ENCODE measurements at places on chromosomes 5 and 9.

GRCh38 chr5:132480546-132480892 is 10.1 kb downstream of the IRF1 start:
- no peak for DNase-seq

DNA sequence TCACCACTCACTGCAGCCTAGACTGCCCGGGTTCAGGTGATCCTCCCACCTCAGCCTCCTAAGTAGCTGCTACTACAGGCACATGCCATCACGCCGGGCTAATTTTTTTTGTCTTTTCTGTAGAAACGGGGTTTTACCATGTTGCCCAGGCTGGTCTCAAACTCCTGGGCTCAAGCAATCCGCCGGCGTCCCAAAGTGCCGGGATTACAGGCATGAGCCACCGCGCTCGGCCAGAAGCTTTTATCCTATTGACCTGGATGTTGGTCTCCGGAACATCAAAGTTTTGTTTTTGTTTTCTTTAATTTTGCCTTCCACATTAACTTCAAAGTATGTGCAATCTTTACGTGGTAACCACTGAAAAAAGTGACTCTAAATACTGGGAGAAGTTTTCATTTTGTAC is 42.4 kb upstream of the FST start:
- no peak for DNase-seq

DNA sequence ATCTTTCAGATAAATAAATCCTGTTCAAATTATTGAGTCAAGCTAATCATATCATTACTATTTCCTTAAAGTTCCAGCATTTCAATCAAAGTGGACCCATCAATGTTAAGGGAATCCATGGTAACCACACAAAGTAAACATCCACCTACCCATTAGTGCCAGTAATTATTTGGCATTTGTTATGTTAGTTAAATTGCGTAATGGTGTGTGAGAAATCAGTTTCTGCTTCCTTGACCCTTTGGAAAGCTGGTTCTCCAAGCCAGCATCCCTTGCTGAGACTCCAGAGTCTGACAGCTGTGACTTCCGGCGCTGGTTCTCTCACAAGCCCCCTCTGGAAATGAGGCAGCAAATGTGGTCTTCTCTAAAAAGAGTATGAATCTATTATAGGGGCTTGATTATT is 308.6 kb upstream of the EFNA5 start:
- no peak for DNase-seq

DNA sequence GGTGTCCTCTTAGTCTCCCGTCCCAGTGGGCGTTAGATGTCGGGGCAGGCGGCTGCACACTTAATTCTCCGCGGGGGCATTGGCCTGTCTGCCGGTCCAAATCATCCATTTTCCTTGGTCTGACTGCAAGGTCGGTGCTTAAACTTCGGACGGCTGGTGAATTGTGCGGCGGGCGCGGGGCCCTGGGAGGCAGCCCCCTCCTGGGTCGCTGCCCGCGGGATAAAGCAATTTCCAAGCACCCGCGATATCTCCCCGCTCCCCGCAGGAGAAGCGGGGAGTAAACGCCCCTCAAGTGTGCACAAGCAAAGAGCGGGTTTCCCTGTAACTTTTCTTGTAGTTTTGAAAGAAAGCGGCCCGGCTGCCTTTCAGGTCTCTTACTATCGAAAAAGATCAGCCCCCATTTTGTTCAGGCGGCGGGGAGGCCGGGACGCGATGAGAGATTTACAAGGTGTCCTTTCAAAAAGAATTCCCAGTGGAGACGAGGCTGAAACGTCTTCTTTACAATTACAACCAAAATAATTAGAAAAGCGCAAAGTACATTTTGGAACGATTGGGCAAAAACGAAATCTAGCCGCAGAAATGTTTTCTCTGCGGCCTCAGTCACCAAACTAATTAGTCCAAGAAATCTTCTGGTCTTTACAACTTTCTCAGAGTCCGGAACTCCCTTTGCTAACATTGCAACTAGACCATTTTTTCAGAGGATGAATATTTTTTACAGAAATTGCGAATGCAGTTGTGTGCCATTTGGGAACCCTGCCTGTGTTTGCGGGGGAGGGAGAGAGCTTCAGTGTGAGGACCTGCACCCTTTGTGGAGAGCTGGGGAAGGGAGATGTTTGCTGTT is 1.8 kb downstream of the IRX1 start:
- no peak for DNase-seq

GRCh38 chr5:103929338-103930013 is 366.9 kb upstream of the NUDT12 start:
- no peak for DNase-seq

- DNase-seq = no peak
These were observed 892.6 kb downstream of the TAF11L14 start for GRCh38 chr5:18526792-18527405.

GRCh38 chr9:126522612-126523356 is 90.9 kb upstream of the LMX1B start:
- no peak for DNase-seq

DNA sequence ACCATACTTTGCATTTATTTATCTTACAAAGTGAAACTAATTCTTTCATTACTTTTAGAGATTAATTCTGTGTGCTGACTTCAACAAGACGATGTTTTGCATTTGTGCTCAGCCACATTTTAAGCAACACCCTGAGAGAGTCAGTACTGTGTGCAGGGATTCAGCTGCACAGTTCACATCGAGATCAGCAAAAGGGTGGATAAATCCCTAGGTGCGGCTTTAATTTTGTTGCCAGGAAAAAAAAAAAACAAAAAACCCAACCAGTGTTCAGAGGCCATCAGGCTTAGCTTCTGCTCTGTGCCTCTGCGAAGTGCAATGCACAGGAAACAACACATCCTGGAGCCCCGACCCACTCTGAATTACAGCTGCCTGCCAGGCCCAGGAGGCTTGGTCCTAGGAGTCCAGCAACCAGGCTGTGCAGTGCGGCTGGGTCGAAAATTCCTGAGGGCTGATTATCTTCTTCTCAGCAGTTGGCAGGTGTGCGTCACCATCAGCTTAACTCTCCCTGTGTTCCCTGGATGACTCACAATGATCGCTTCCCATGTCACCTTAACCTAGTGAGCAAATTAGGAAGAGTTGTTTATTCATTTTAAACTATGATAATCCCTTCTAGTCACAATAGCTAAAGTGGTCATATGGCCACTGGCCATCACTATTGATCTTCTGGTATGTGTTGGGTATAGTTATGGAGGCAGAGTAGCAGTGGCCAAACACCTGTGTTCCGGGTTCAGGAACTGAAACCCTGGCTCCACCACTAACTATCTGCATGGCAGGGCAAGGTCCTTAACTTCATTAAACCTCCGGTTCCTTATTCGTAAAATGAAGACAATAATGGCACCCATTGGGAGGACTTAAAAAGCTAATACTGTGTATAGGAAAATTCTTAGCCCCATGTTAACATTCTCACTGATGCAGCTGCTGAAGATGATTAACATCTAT is 31.2 kb upstream of the NDUFB6 start:
- no peak for DNase-seq

- no peak for DNase-seq
These were observed 211.7 kb downstream of the PLK2 start for GRCh38 chr5:58248221-58248620.

- no peak for DNase-seq
These were observed 132.2 kb upstream of the HMHB1 start for GRCh38 chr5:143679777-143680176.

- DNase-seq = no peak
These were observed 11.4 kb upstream of the LECT2 start for GRCh38 chr5:135966165-135966564.

GRCh38 chr5:98827161-98827560 is 53.7 kb downstream of the RGMB start:
- no peak for DNase-seq

GRCh38 chr5:8417316-8418048 is 548.5 kb downstream of the MTRR start:
- DNase-seq = no peak

DNA sequence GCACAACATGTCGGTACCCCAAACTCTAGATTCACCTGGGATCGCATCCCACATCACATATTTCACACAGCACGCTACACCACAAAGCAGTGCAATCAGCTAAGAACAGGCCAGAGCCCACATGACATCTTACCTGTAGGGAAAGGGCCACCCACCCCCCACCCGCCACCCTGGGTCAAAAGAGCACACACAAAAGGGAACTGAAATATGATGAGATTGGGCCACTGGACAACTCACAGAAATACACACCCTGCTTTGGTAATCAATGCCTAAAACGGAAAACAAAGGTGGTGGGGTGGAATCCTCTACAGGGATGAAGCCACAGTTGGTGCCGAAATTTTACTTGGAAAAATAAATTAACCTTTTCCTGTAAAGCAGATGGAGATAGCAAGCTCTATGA is 13.1 kb downstream of the RETREG1 start:
- DNase-seq = no peak

GRCh38 chr5:122295138-122295537 is 16.9 kb upstream of the SNCAIP start:
- DNase-seq = no peak

DNA sequence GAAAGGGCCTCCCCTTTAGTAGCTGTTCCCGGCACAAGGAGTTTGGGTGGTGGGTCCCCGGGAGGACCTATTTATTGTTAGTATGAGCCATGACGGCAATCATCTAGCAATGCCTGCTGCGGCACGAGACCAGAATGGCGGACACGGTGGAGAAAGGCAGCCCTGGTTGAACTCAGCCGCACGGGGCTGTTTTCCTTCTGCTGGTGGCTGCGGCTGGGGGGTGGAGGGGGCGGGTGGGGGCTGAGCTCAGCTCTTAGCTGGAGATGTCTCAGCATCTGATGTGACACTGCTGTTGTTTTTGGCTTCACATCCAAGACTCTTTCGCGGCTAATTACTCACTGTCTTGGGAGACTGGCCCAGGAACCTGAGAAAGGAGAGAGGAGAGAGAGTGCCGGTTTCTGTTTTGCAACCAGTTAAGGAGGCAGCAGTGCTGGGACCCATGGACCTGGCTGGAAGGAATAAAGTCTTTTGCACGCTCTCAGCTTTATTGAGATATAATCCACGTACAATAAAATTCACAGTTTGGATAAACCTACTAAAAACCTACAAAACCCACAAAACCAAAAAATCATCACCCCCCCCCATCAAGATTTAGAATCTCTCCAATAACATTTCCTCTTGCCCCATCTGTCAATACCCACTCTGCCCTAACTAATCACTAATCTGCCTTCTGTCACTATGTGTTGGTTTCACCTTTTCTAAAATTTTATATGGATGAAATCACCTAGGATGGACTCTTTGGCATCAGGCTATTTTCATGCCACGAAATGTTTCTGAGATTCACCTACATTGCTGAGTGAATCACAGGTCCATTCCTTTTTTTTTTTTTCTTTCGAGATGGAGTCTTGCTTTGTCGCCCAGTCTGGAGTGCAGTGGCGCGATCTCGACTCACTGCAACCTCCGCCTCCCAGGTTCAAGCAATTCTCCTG is 81.8 kb upstream of the NEURL1B start:
- DNase-seq = peak; percentile 9

DNA sequence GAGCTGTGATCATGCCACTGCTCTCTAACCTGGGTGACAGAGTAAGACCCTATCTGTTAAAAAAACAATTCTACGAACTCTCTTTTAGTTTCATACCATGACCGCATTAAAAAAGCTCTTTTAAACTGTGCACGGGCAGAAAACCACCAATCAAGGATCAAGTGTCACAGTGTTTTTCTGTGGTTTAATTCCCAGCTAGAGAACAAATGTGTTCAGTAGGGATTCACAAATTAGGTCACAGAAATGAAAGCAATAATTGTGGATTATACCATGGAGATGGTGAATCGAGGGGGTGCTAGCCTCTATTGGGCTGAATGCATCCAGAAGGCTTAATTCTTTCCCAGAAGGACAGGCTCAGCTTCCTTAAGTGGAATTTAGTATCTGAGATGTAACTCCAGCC is 79.1 kb downstream of the ATG10 start:
- no peak for DNase-seq

DNA sequence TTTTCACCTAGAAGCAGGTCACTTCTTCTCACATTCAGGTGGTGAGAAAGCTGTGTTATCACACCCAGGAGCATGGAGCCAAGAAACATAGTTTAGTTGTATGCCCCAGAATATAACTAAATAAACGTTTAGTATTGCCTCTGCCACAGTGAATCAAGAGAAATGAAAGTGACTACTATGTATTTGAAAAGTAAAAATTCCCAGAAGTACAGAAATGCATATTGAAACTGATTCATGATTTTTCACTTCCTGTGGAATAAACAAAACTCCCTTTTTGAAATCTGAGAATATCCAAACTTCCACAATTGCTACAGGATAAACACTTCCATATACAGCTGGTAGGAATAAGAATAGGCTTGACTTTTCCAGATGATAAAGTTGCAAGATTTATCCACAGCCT is 15.3 kb upstream of the NINJ1 start:
- DNase-seq = no peak

DNA sequence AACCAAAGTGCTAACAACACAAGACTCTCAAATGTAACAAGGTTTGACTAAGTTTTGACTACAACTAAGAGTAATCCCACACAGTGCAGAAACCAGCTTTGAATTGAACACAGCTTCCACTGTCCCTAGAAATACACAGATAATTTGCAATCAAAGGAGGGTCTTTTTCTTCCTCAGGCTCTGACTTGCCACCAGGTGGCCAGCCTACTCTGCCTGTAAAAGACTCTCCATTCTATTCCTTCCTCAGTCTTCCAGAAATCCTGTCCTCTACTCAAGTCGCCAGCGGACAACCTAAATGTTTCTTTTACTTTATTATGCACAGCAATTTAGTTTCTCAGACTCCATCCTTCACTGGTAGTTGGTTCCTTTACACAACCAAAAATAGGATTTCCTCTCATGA is 32.2 kb upstream of the MCTP1 start:
- DNase-seq = no peak

GRCh38 chr9:116816484-116816883 is 129.4 kb downstream of the TRIM32 start:
- no peak for DNase-seq

- DNase-seq = no peak
These were observed 244.2 kb downstream of the FOXD4L6 start for GRCh38 chr9:40884072-40884901.

GRCh38 chr9:112097712-112098688 is 77.1 kb downstream of the SUSD1 start:
- peak; percentile 29 for DNase-seq

- no peak for DNase-seq
These were observed 18.1 kb upstream of the DMRT2 start for GRCh38 chr9:1031951-1032601.

GRCh38 chr9:126515001-126515872 is 98.5 kb upstream of the LMX1B start:
- DNase-seq = no peak

GRCh38 chr9:128684325-128685199 is 4.5 kb upstream of the SET start:
- peak; percentile 30 for DNase-seq

DNA sequence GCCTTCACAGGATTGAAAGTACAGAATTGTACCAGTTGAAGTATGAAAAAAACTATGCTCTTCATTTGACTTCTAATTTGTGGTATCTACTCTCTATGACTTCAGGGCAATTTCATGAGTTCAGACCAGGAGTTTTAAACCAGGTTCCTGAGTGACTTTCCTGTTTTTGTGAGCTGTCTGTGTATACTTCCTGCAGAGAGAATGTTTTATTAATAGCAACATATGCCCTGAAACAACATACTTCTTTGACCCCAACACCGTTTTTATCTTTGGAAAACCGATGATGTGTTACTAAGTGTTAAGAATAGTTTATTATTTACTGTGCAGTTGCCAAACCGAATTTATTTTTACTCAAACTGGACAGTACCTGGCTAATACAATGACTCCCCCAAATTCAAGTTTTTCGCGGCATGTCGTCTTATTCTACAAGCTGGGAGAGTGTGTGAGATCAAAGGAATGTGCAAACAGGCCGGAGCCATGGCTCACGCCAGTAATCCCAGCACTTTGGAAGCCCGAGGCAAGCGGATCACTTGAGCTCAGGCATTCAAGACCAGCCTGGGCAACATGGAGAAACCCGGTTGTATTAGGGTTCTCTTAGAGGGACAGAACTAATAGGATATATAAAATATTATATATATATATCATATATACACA is 58.7 kb upstream of the ERBIN start:
- no peak for DNase-seq
